Mesenteric fat pad (tissue), 1 donor: ENCODE measurements at places on chromosomes 12 and 14. TPM values are rescaled to one million over a fixed set of nuclear protein-coding genes. Genes with fewer than 3 reads are reported as not detected.

ABCD4 gene
- 41.5 TPM for total RNA-seq

GRCh38 chr12:27185234-27186021 lies 58.7 kb upstream of the STK38L start:
- no peak for DNase-seq

DNA sequence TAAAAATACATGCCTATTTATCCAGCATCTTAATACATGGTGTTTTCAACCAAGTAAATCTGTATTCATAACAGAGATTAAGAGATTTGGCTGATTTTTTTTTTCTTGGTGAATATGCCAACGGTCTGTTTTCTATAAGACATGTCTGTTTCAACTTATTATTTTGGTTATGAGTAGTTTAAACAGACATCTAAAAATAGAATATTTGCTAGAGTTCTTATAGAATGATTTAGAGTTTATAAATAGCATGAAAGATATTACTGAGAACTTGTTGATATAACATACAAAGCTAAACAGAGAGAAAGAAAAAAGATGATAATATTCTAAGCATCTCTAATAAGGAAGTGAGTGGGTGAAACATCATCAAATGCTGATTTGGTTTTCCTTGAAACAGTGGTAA lies 199.9 kb downstream of the CCDC91 start:
- DNase-seq = no peak

DNA sequence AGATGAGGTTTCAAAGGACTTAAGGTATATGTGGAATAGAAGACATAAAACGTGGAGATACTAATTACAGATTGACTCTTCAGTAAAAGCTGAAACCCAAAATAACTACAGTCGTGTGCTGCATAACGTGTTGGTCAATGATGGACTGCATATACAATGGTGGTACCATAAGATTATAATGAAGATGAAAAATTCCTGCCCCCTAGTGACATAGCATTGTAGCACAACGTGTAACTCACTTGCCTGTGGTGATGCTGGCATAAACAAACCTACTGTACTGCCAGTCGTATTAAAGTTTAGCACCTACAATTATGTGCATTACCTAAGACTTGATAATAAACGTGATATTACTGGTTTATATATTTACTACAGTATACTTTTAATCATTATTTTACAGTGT lies 150.3 kb downstream of the LRRK2 start:
- no peak for DNase-seq
